ENCODE measurements at places on chromosomes 13 and 19.

- no peaks in the 10 kb centered on the region for H3K27me3 ChIP-seq
- peak overlapping the region; percentile 97 for H3K27ac ChIP-seq
- H3K4me1 ChIP-seq = peaks cover 100% of the 10 kb centered on the region
- H3K4me3 ChIP-seq = no peak overlapping the region
- H3K36me3 ChIP-seq = no peaks in the 10 kb centered on the region
These were observed 45.3 kb downstream of the ACTN4 start for GRCh38 chr19:38692458-38693379.

DNA sequence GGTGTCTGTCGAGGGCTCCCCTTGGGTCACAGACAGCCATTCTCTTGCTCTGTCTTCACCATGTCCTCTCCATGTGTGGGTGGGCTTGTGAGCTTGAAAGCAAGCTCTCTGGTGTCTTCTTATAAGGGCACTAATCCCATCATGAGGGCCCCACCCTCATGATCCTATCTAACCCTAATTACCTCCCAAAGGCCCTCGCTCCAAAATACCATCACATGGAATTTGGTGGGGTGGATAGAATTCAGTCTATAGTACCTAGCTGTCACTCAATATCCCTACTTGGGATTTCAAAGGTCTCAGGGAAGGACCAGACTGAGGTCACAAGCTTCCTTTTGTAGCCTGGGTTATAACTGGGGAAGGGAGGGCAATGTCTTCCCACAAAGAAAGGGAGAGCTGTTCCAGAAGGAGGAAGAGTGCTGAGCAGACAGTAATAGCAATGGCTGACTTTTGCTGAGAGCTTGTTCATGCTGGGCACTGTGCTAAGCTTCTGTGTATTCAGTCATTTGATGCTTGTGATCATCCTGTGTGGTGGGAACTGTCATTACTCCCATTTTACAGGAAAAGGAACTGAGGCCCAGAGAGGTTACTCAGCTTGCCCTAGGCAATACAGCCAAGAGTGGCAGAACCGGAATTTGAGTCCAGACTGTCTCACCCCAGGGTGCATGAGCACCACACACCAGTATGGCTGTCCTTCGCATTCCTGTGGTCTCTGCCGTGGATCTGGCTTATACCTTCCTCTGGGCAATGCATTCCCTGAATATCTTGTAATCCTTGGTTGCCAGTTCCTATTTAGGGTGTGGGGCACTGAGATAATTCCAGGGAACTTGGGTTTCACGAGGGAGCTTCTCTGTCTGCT lies 8.2 kb downstream of the FXYD5 start:
- no peak overlapping the region for H3K4me3 ChIP-seq
- H3K27me3 ChIP-seq = peaks cover 17% of the 10 kb centered on the region
- no peak overlapping the region for H3K27ac ChIP-seq
- ATAC-seq = no peak
- no peaks in the 10 kb centered on the region for H3K4me1 ChIP-seq

DNA sequence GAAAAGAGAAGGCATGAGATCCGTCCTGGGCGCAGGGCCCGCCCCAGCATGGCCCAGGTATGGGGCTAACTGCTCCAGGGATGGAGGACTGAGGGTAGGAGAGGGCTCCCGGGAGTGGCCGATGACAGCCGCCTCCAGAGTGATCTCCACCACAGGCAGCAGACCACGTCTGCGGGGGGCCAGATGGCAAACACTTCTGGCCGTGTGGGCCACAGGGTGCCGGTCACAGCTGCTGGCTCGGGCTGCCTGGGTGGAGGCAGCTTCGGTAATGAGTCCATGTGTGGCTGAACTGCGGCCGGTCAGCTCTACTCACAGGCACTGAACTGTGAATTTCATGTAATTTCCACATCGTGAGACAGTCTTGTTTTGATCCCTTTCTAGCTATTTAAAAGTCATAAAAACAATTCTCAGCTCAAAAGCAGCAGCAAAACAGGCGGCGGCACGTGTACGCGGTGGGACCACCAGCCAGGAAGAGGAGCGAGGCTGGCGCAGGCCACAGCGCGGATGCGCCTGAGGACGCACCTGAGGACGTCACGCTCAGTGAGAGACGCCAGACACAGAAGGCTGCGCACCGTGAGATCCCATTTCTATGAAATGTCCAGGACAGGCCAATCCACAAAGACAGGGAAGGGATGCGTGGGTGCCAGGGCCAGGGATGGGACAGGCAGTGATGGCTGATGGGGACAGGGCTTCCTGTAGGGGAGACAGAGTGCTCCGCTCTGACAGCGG lies 4.0 kb downstream of the LSM7 start:
- no peak for ATAC-seq
- no peak overlapping the region for H3K27ac ChIP-seq
- no peak overlapping the region for H3K4me3 ChIP-seq
- H3K4me1 ChIP-seq = no peaks in the 10 kb centered on the region
- H3K36me3 ChIP-seq = peaks cover 52% of the 10 kb centered on the region
- H3K27me3 ChIP-seq = no peaks in the 10 kb centered on the region

GRCh38 chr13:112134391-112135075 lies 67.6 kb downstream of the SOX1 start:
- ATAC-seq = no peak
- H3K4me3 ChIP-seq = no peak overlapping the region
- peaks cover 78% of the 10 kb centered on the region for H3K27me3 ChIP-seq
- no peaks in the 10 kb centered on the region for H3K4me1 ChIP-seq
- no peaks in the 10 kb centered on the region for H3K36me3 ChIP-seq
- no peak overlapping the region for H3K27ac ChIP-seq

GRCh38 chr19:33429891-33430673 lies 56.6 kb downstream of the CEBPG start:
- H3K4me1 ChIP-seq = no peaks in the 10 kb centered on the region
- H3K27me3 ChIP-seq = no peaks in the 10 kb centered on the region
- no peak overlapping the region for H3K27ac ChIP-seq
- peaks cover 7% of the 10 kb centered on the region for H3K36me3 ChIP-seq

All from gastroesophageal sphincter (tissue), 4 donors.